Vein endothelial cell (primary cell): ENCODE measurements at places on chromosomes 6 and 20. TPM values are rescaled to one million over a fixed set of nuclear protein-coding genes. Genes with fewer than 3 reads are reported as not detected.

Gene PARD6B
- total RNA-seq = 0.57 and 0.65 TPM in 2 replicates

Gene TMEM244
- not detected in 2 replicates for total RNA-seq

Gene ZNF311
- 0.33 and 0.48 TPM in 2 replicates for total RNA-seq

Gene NPEPL1
- 31.4 and 44.4 TPM in 2 replicates for total RNA-seq

Gene RNF217
- total RNA-seq = 23.4 and 24.2 TPM in 2 replicates

Gene TTBK1
- 0.10 TPM in 1 of 2 replicates, not detected in the other for total RNA-seq

Gene FITM2
- 7.5 and 7.8 TPM in 2 replicates for total RNA-seq

Gene PAK5
- not detected in 2 replicates for total RNA-seq
